ENCODE measurements at places on chromosomes 12 and 14.

DNA sequence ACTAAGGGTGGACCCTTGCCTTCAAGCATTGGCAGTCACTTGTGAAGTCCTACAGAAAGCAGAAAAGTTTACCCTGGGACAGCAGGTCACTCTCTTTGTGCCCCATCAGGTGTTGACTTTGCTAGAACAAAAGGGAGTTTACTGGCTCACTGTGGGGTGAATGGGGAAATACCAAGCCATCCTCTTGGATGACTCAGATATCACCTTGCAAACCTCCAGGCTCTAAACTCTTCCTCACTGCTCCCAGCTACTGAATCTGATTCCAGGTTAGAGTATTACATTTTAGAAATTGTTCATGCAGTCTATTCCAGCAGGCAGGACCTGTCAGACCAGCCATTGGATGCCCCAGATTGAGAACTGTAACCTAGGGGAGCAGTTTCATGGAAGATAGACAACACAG, 7.3 kb upstream of the EDDM3B start:
- no peak for DNase-seq

- no peak for DNase-seq
Measured at GRCh38 chr14:95256776-95257060, 63.0 kb downstream of the CLMN start.

- no peak for DNase-seq
Measured at GRCh38 chr12:102376181-102376747, 104.1 kb downstream of the IGF1 start.

DNA sequence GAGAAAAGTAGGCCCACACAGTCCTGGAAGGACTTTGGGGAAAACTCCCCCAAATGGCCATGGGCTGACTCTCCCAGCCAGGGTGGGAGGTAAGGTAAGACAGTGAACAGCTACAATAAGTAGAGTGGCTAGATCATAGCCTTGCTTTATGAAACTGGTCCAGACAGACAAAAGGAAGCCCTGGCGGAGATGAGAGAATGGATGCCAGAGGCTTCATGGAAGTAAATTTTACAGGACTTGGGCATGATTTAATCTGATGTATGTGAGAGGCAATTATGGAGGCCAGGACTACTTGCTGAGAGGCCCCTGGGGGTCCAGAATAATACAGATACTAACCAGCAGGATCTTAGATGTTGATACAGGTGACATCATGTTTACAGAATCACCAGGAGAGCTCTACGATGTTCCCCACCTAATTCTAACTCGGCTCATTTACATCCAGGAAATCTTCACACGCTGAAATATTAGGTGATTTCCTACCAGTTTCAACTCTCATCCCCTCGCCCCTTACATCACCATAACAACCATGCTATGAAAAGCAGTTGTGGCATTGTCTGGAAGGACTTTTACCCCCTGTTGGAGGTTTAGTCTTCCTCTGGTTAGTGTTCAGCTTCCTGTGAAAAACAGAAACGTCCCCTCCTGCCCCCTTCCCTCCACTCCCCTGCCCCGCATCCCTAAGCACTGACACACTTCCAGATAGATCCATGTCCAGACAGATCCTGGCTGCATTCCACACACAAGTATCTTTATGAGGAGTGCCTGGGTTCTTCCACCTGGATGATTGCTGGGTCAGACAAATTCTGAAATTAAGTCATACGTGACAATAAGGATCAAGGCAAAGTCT, 39.5 kb upstream of the NT5DC3 start:
- no peak for DNase-seq

DNA sequence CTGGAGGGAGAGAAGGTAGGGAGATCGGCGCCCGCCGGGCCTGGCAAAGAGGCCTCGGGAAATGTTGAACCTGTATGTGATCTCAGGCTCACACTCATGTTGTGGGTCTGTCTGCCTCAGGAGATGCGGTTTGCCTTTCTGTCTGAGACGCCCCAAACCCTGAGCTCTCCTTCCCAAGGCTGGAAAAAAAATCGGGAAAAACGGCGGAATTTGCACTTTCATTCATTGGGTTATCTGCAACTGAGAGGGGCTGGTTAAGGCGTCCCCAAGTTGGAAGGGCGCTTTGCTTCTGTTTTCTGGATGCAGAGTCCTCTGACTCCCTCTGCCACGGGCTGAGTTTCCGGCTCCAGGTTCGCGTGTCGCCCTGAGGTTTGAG, 5.0 kb upstream of the HOXC9 start:
- DNase-seq = no peak

GRCh38 chr14:58823312-58823711, 185.6 kb downstream of the DACT1 start:
- no peak for DNase-seq

DNA sequence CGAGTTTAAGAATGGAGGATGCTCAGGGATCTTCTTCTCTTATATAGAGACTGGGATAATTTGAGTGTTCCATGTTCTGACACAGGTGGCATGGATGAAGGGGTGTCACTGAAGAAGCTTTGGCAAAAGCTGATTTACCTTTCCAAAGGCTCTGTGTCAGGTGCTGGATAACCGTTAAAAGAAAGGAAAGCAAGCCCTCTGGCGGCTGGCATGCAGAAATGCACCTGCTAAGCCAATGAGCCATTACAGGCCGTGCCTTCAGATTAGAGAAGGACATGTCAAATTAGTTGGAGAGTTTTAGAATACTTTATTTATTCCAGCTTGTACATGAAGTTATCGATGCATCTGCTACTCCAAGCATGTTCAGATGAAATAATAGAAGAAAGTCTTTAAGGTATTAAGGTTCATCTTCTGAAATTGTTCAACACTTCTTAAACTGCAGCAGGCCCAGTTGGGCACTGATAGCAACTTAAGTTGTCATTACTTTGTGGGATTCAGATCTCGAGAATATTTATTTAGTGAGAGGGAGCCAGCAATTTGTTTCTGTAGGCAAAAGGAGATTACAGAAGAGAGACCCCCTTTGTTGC, 678.2 kb downstream of the NRXN3 start:
- no peak for DNase-seq

GRCh38 chr12:3446235-3446634, 44.8 kb upstream of the PRMT8 start:
- no peak for DNase-seq

DNA sequence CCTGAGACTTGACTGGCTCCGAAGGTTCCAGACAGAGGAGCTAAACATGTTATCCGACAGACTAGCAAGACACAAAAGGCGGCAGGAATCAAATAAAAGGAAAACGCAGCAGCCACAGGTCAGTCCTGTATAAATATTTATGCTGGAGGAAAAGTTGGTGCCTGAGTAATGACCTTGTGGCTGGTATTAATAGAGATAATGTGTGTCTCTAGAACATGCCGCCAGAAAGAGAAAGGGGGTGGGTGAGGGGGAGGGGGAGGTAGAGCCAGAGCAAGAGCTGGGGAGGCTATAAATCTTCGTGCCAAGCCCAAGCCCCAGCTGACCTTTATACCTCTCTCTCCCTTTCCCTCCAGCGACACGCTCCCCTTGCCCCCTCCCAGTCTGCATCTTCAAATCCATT, 590.4 kb downstream of the MED13L start:
- DNase-seq = no peak

DNA sequence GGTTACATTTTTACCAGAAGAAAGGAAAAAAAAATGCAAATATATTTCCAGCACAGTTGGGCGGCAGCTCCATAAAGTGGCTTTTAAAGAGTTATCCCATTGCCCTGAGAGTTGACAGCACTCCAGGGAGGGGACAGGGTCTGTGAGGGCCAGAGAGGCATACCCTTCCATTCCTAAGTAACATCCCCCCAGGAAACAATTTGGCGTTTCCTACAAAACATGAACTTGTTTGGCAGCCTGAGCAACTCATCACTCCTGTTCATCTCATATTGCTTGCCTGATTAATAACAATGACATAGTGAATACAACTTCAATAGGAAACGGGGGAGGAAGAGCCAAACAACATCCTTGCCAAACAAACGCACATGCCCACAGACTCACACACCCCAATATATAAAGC, 23.3 kb downstream of the TC2N start:
- DNase-seq = no peak

DNA sequence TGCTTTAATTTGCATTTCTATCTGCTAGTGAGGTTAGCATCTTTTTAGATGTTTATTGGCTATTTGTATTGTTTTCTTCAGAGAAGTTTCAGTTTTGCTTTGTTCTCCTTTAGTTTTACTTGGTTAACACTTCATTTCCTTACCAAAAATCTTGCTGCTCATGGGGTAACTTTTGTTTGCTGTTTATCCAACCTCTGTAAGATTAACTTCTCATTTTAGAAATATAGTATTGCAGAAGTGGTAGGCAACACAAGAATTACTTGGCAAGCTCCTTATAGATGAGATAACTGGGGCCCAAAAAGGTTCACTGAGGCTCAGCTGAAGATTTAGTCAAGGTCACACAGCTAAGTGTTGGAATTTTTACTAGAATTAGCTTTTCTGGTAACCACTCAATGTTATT, 40.5 kb downstream of the ALKBH1 start:
- no peak for DNase-seq

DNA sequence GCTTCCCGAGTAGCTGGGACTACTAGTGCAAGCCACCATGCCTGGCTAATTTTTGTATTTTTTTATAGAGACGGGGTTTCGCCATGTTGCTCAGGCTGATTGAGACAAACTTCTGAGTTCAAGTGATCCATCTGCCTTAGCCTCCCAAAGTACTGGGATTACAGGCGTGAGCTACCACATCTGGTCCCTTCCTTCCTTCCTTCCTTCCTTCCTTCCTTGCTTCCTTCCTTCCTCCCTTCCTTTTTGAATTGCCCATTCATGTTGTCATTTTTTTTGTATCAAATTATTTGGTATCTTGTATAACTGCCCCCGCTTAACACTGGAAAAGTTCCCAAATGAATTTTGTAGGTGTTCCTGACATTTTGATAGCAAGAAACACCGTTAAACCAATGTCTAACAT, 11.7 kb downstream of the RAD9B start:
- DNase-seq = no peak

DNA sequence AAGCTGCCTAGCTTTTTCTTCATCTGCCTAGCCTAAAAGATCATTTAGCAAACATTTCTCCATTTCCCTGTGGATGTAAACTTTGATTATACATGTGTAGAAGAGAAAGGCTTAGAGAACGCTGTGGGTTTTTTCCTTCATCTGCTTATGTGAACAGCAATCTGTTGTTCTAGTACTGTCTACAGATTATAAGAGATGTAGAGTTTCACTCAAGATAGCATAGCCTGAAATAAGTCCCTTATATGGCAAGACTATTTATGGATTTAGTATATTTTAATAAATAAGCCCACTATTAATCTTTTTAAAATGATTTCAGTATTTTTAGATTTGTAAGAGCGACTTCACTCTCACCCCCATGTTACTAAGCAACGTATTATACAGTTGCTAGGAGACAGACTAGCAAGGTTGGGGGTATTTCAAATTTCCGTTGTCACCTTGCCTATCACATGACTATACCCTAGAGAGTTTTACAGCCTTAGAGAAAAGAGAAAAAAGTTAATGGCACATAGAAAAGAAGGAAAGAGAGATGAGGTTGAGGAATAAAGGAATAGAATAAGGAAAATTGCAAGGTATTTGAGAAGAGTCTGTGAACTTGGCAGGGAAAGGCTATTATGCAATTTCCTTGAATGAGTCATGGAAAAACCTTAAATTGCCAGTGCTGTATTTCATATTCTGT, 12.2 kb upstream of the TUBA1A start:
- DNase-seq = peak; percentile 46

DNA sequence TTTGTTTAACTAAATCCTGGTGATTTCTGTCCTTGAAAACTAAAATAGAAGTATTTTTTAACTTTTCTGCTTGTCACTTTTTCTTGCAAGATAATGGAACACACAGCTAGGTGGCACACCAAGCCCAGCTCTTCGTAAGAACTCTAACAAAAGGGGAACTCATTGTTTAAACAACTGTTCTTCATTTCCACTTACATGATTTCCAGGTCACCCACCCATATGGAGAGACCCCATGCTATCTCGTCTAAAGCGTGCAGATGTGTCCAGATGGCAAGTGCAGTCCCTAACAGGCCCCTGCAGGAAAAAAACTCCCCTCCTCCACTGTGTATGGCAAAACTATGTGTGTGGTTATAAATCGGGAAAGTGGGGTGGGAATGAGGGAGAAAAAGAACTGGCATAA, 43.3 kb upstream of the NT5DC3 start:
- DNase-seq = peak; percentile 9

DNA sequence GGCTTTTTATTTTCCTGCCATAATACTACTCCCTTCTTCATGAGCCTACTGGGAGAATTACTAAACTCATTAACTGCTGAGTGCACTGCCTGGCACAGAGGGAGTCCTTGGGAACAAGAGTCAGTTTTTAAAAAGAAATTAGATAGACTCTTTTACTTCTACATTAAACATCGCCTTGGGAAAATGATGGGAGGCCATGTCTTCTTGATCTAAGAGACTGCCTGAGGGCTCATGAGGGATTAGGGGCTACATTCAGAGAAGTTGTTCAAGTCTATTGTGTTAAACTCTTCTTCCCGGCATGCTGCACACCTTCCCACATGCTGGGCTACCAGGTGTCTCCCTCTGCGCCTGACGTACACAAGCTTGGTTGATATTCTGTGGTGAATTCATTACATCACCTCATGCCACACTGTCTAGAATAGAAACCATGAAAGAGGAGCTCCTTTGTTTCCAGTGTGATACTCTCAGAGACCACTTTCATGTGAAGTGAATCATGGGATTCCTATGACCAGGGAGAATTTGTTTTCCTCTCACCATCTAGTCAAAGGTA, 1422.3 kb downstream of the AACS start:
- DNase-seq = no peak

- DNase-seq = no peak
Measured at GRCh38 chr12:115204957-115205754, 521.2 kb upstream of the TBX3 start.

DNA sequence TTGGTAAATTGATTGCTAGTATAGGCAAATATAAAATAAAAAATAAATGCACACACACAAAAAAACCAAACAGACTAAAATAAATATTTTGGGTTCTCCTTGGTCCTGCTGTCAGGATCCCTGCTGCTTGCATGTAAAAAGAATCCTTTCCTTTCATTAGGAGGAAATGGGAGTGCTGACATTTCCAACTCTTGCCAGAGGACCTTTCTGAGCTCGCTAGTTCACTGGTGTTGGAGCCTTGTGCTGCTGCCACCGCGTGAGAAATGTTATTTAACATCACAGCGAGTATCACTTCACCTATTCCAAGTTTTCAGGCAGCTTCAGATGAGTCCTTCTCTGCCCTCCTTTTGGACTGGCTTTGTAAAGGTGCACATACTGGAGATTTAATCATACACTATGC, 358.9 kb downstream of the NPAS3 start:
- DNase-seq = no peak

- no peak for DNase-seq
Measured at GRCh38 chr12:122870867-122871664, 24.9 kb downstream of the VPS37B start.

DNA sequence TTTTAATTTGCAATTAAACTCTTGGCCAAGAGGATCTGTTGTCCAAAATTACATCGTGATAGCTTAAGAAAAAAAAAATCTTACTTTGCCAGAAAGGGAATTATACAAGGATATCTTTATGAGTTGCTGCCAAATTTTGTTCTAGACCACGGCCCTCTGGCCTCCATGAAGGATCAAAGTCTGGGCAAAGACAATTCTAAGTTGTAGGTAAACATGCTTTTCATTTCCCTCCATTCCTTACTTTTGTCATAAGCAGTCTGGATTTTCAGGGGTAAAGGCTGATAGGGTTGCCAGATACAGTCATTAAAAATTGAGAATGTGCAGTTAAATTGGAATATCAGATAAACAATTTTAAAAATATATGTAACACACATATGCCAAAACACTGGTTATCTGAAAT, 135.1 kb downstream of the MON2 start:
- DNase-seq = no peak

- DNase-seq = no peak
Measured at GRCh38 chr12:127652281-127652680, 614.7 kb upstream of the TMEM132C start.
